ENCODE measurements at places on chromosomes 3 and 15.

DNA sequence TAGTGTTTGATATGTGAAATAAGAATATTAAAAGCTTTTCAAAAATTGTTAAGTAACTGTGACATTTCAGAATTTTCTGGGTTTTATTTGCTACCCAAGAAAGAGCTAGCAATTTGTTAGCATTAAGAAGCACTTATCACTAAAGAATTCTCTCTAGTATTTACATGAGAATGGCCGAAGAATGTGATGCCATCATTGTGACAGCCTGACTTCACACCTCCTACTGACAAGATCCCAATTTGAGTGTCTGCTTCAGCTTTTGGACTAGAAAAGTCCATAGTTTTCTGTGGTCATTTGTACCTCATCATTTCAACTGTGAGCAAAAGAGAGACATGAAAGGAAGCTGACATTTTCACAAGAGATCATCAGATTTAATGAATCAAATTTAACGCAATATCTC is 548.1 kb upstream of the AGTR1 start:
- no peak for DNase-seq

GRCh38 chr3:106048946-106049481 is 180.2 kb upstream of the CBLB start:
- no peak for DNase-seq

- no peak for DNase-seq
These were observed 107.8 kb downstream of the FBLN2 start for GRCh38 chr3:13656584-13657301.

- no peak for DNase-seq
These were observed 20.8 kb downstream of the ARL14 start for GRCh38 chr3:160697637-160698380.

GRCh38 chr3:120793601-120794000 is 51.1 kb downstream of the GTF2E1 start:
- DNase-seq = no peak

GRCh38 chr3:177262396-177262795 is 65.1 kb upstream of the TBL1XR1 start:
- no peak for DNase-seq

DNA sequence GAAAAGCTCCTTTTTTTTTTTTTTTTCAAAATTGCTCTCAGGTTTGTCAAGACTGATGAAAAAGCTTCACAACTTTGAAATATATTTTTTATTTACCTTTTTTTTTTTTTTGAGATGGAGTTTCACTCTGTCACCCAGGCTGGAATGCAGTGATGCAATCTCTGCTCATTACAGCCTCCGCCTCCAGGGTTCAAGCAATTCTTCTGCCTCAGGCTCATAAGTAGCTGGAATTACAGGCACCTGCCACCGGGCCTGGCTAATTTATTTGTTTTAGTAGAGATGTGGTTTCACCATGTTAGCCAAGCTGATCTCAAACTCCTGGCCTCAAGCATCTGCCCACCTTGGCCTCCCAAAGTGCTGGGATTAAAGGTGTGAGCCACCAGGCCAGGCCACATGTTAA is 1515.0 kb downstream of the OTOL1 start:
- no peak for DNase-seq

DNA sequence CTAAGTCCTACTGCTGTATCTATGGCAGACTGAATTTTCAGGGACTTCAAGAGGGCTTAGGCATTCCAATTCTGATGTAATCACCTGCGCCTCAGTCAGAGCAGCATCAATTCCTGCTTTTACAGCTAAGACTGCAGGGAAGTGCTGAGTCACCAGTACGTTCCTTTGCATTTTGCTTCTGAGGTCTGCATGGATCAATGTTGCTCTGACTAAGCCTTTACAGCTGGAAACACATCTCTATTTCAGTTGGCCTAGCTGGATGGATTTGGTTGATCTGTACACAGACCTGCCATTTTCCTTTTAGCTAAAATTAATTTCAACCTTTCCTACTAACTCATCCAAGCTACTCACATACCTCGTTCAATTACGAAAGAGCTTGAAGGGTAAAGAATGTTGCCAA is 51.3 kb downstream of the ETV5 start:
- no peak for DNase-seq

All from NCI-H2081 (cell line).